ENCODE measurements at places on chromosomes 13 and 19.

GRCh38 chr19:45340232-45340898 lies at the start of gene KLC3:
KLC3 (plus strand) TSS chr19:45340750; CDS start chr19:45345542, 4,792 bp downstream.
- no peak for DNase-seq

GRCh38 chr19:24074720-24075454 lies 12.1 kb upstream of the ZNF254 start:
- DNase-seq, result no peak

DNA sequence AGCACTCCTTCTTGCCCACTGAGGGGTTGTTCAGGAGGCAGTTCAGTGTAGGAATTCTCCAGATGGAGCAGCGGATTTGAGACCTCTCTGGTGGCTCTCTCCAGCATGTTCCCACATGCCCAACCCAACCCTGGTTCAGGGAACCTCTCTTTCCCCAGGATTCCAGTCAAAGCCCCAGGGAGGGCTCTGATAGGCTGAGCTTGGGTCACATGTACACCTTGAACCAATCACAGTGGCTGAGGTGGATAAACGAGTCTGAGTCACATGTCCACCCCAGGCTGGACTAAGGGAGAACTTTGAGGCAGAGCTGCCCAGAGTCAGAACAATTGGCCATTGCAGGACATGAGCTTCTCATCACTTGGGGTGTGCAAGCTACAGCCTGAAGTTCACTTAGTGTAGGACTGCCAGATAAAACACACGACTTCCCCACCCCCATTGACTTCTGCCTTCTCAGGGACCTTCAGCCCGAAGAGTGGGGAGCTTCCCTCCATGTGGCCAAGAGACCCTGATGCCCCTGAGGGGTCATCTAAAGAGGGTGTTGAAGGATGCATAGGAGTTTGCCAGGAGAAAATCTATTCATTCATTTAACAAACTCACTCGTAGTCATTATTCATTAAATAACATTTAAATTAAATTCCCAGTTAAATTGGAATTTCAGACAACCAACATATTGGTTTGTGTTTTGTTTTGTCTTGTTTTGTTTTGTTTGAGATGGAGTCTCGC lies 4.0 kb upstream of the MAST3 start:
- DNase-seq, result no peak

- DNase-seq, result no peak
Observed at GRCh38 chr13:91571681-91572080, 173.3 kb downstream of the GPC5 start.

- no peak for DNase-seq
Observed at GRCh38 chr13:26046639-26047038, 5.2 kb downstream of the SHISA2 start.

DNA sequence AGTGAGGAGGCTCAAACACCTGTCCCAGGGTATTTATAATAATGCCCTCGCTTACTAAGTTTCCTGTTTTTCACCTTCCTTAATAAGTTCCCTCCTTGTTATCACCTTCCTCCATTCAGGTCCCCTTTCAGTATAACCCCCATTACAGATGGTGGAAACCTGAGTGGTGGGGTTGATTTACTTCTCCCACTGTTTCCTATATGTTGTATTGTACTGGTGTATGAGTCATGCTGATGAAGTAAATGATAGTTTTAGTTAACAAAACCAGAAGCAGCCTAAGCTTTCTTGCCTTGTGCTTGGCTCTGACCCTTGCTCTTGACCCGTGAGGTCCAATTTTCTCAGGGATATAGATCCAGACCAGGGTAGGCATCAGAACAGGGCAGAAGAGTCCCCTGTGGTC lies 22.3 kb upstream of the TNFSF11 start:
- DNase-seq, result no peak

DNA sequence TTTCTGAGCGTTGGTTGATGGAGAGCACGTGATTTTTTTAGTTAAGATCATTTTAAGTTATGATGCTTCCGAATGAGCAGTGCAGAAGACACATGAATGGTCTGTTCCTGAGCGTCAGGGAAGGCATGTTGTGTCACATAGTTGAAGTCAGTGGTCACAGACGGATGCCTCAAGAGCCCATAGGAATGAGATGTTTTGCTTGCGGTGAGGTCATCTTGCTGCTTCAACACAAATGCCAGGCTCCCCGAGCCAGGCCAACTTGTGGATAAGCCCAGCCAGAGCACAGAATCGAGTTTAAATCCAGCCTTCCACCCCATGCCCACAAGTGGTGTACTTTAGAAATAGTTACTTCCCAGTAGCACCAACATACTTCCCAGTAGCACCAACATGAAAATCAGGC lies 5.4 kb downstream of the UPF3A start:
- no peak for DNase-seq

DNA sequence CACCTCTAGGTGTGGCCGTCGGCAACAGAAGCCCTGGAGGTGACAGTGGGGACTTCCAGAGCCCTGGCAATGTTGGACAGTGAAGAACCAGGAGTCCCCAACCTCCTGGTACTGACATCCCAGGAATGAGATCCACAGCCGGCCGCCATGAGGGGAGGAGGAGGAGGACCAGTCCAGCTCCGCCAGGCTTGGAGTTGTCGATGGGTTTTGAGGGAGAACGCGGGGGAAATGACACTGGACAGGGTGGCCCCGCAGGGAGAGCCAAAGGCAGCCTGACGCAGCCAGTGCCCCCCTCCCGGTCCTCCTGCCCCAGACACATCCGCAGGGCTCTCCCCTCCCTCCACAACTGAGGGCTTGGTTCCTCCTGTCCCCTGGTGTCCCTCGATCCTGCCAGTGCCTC lies 57.9 kb downstream of the SPACA7 start:
- DNase-seq, result no peak

- no peak for DNase-seq
Observed at GRCh38 chr19:2215281-2215751, 20.8 kb downstream of the PLEKHJ1 start.

GRCh38 chr13:47707414-47707813 lies 293.7 kb downstream of the SUCLA2 start:
- DNase-seq, result no peak

DNA sequence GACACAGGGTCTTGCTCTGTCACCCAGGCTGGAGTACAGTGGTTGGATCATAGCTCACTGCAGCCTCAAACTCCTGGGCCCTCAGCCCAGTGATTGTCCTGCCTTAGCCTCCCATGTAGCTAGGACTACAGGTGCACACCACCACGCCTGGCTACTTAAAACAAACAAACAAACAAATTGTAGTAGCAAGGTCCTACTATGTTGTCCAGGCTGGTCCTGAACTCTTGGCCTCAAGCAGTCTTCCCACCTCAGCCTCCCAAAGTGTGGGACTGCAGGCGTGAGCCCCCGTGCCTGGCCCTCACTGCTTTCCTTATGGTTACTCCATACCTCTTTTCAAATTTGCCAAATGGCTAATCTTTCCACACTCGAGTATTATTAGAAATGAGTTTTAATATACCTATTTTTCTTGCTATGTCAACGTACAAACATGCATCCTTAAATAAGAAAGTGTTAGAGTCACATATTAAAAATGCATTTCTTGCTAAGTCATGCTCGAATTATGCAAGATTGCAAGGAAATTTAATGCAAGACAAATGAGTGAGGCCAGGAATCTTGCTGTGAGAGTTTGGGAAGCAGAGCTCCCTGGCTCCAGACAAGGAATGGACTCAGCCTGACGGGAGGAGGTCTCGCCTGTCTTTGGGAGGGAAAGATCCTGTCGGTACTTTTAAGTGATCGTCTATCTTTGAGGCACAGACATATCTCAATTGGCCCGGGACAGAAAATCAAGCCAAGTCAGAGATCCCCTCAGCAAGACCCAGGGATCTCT lies 39.4 kb downstream of the RFX2 start:
- no peak for DNase-seq
